ENCODE measurements at places on chromosomes 3 and 15. TPM values are rescaled to one million over a fixed set of nuclear protein-coding genes. Genes with fewer than 3 reads are reported as not detected.

Gene FBLN2
- total RNA-seq: not detected

Gene GOLGA6L7
- not detected for total RNA-seq

Gene BSN
- 0.13 TPM for total RNA-seq

Gene DUSP7
- total RNA-seq: 37.4 TPM

- no peaks in the 10 kb centered on the region for H3K4me1 ChIP-seq
- no peak overlapping the region for H3K27ac ChIP-seq
- no peak for DNase-seq
- H3K4me3 ChIP-seq: no peak overlapping the region
- H3K27me3 ChIP-seq: peaks cover 12% of the 10 kb centered on the region
These were observed 210.8 kb downstream of the GAP43 start for GRCh38 chr3:115834068-115834467.

DNA sequence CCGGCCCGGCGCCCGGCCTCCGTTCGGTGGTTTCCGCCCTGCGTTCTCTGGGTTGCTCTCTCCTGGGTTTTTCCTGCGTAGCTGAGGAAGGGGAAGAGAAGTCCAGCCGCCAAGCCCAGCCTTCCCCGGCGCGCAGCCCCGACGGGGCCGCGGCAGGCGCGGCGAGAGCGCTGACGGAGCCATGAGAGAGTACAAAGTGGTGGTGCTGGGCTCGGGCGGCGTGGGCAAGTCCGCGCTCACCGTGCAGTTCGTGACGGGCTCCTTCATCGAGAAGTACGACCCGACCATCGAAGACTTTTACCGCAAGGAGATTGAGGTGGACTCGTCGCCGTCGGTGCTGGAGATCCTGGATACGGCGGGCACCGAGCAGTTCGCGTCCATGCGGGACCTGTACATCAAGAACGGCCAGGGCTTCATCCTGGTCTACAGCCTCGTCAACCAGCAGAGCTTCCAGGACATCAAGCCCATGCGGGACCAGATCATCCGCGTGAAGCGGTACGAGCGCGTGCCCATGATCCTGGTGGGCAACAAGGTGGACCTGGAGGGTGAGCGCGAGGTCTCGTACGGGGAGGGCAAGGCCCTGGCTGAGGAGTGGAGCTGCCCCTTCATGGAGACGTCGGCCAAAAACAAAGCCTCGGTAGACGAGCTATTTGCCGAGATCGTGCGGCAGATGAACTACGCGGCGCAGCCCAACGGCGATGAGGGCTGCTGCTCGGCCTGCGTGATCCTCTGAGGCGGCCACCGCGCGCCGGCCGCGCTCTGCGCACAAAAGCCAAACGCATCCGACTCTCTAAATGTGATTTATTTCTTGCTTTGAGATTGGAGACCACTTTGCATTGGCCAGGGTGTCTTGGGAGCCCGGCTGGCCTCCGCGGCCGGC, 727 bp downstream of the RAP2B start:
- H3K4me3 ChIP-seq: peak overlapping the region; percentile 90
- H3K27me3 ChIP-seq: no peaks in the 10 kb centered on the region
- H3K4me1 ChIP-seq: peaks cover 61% of the 10 kb centered on the region
- DNase-seq: no peak

GRCh38 chr15:74240002-74240568, 4.0 kb downstream of the CCDC33 start:
- no peaks in the 10 kb centered on the region for H3K36me3 ChIP-seq
- no peaks in the 10 kb centered on the region for H3K4me1 ChIP-seq
- no peak overlapping the region for H3K27ac ChIP-seq
- no peak overlapping the region for H3K4me3 ChIP-seq

DNA sequence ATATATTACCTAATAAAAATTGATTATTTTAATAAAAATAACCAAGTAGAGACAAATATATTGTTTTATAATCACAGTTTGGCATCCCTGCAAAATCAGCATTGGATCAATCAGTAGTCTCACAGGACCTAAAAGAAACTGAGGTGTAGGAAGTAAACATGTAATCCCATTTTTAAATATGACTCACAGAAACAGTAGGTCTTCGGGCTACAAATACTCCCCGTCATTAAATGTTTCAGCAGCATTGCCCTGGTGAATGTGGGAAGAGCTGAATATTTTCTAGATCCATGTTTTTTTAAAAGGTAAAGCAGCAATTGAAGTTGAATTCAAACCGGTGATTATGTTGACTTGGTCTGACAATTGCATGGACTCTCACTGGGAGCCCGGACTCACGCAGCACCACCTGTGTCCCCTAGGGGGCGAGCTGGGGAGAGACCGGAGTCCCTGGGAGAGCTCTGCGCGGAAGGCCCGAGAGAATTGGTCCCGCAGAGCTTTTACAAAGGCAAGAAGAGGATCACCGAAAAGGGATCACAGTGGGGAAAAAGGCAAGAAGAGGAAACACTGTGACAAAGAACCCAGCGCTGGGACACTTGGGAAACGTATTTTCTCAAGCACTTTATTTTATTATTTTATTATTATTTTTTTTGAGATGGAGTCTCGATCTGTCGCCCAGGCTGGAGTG, 17.2 kb upstream of the USP3 start:
- H3K27me3 ChIP-seq: no peaks in the 10 kb centered on the region
- peak overlapping the region; percentile 40 for H3K27ac ChIP-seq
- no peaks in the 10 kb centered on the region for H3K36me3 ChIP-seq
- H3K4me1 ChIP-seq: peaks cover 49% of the 10 kb centered on the region

DNA sequence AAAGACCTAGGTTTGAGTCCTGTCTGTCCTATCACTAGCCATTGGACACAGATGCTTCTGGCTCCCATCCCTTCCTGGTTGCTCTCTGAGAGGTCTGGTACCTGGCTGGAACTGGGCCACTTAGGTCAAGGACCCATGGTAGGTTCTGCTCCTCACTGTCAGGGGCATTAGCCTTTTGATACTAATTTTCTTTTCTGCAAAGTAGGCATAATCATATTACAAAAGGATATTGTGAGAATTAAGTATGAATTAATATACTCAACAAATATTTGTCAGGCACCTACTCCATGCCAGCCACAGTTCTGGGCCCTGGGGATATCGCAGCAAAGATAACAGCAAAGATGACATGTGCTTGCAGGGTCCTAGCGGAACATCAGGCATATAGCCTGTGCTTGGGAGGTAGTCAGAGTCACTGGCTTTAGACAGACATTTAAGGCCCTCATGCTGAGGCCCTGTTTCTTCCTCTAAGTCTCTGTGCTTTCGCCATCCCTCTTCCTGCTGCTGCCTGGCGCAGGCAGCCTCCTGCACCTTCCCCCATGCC, 25.6 kb upstream of the LCTL start:
- H3K4me3 ChIP-seq: no peak overlapping the region
- DNase-seq: no peak
- H3K27ac ChIP-seq: no peak overlapping the region
- H3K27me3 ChIP-seq: peaks cover 4% of the 10 kb centered on the region
- no peaks in the 10 kb centered on the region for H3K36me3 ChIP-seq
- no peaks in the 10 kb centered on the region for H3K4me1 ChIP-seq

DNA sequence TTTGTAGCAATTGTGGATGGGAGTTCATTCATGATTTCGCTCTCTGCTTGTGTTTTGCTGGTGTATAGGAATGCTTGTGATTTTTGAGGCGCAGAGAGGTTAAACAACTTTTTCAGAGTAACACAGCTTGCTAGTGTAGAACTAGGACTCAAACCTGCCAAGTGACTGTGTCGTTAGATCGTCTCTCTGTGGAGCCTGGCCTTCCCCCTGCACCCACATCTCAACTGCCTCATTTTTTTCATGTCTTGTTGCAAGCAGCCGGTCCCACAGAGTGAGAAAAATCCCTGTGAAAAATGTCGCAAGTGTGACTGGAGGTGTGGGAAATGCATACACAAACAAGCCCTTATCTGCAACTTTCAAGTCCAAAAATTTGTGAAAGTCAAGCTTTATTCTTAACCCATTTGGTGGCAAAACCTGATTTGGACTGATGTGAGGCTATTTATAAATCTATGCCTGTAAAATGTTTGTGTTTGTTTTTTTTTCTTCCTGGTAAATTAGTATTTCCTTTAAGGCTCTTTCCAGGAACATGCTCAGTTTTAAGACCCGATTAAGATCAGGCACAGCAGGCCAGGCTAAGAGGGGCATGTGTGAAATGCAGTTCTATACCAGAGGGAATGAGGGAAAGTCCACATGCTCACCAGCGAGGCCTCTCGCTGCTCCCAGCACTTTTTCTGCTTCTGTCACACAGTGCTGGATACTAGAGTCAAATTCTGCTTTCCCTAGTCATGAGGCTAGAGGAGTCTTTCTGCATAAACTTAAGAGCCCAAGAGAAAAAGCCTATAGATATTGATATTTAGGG, 25.8 kb downstream of the ST6GAL1 start:
- H3K36me3 ChIP-seq: peaks cover 59% of the 10 kb centered on the region
- no peaks in the 10 kb centered on the region for H3K27me3 ChIP-seq
- no peak overlapping the region for H3K27ac ChIP-seq
- H3K4me1 ChIP-seq: peaks cover 74% of the 10 kb centered on the region

DNA sequence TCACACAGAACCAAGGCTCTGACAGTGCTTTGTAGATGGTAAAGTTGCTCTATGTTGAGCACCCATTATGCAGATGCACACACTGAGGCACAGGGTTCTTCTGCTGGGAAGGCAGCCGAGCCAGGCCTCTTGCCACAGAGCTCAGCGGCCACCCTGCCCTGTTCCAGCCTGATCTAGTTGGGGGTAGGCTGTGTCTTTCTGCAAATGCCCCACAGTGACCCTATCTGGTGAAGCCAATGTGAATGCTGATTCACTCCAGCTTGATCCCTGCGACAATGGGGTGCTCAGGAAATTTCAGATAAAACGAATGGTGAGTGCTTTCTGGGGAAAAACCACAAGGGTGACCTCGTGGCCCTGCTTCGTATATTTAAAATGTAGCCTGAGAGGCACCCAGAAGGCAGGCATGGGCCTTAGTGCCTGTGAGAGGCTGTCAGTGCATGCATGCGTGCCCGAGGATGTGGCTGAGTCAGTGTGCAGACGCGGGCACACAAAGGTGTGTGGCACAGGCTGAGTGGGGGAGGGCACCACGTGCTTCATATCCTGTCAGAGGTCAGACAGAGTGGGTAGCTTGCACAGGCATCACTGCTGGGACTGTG, 85.7 kb downstream of the ATP2B2 start:
- no peaks in the 10 kb centered on the region for H3K36me3 ChIP-seq
- no peaks in the 10 kb centered on the region for H3K4me1 ChIP-seq
- no peak overlapping the region for H3K27ac ChIP-seq
- DNase-seq: no peak
- H3K27me3 ChIP-seq: peaks cover 5% of the 10 kb centered on the region
- no peak overlapping the region for H3K4me3 ChIP-seq

- peaks cover 3% of the 10 kb centered on the region for H3K27me3 ChIP-seq
- H3K27ac ChIP-seq: no peak overlapping the region
- peaks cover 13% of the 10 kb centered on the region for H3K4me1 ChIP-seq
- H3K36me3 ChIP-seq: no peaks in the 10 kb centered on the region
- H3K4me3 ChIP-seq: no peak overlapping the region
These were observed 77.4 kb upstream of the HERC1 start for GRCh38 chr15:63911160-63911559.

GRCh38 chr15:60651101-60651500, 172.2 kb upstream of the ICE2 start:
- H3K4me1 ChIP-seq: peaks cover 75% of the 10 kb centered on the region
- no peak overlapping the region for H3K4me3 ChIP-seq
- no peaks in the 10 kb centered on the region for H3K27me3 ChIP-seq
- H3K36me3 ChIP-seq: peaks cover 1% of the 10 kb centered on the region

DNA sequence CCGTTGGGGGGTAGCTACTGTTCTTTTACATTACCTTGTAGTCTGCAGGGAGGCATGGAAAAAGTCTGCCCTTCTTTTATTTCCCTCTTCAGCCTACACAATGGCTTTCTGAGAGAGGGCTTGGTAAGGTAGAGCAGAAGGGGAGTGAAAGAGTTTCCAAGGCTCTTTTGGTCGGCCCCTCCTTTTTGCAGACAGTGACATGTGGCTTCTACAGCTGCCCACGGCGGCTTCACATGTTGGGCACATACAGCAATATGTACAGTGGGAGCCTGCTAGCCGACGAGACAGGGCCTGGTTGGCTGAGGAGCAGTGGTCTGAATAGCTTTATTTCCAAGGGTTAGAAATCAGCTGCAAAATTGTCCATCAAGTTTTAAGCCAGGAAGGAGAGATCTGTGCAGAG, 4.0 kb downstream of the INAFM2 start:
- H3K4me3 ChIP-seq: no peak overlapping the region
- peaks cover 45% of the 10 kb centered on the region for H3K4me1 ChIP-seq
- H3K27me3 ChIP-seq: peaks cover 11% of the 10 kb centered on the region
- no peak for DNase-seq
- no peak overlapping the region for H3K27ac ChIP-seq
- peaks cover 8% of the 10 kb centered on the region for H3K36me3 ChIP-seq

DNA sequence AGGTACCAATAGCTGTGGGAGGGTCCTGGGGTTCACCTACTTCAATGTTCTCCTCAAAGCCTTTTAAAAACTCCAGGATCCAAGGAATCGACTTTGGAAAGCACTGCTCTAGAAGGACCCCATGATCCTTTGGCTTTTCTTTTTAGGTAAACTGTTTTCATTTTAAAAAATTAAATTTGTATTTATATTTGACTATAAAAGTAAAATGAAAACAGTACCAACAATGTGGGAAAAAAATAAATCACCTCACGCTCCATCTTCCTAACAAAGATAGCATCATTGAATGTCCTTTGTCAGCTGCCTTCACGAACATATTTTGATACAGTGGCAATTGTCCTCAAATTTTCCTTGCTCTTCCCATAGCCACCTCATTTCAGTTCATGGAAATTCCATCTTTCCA, 127.5 kb downstream of the PLD1 start:
- H3K36me3 ChIP-seq: no peaks in the 10 kb centered on the region
- H3K4me3 ChIP-seq: no peak overlapping the region
- DNase-seq: no peak

DNA sequence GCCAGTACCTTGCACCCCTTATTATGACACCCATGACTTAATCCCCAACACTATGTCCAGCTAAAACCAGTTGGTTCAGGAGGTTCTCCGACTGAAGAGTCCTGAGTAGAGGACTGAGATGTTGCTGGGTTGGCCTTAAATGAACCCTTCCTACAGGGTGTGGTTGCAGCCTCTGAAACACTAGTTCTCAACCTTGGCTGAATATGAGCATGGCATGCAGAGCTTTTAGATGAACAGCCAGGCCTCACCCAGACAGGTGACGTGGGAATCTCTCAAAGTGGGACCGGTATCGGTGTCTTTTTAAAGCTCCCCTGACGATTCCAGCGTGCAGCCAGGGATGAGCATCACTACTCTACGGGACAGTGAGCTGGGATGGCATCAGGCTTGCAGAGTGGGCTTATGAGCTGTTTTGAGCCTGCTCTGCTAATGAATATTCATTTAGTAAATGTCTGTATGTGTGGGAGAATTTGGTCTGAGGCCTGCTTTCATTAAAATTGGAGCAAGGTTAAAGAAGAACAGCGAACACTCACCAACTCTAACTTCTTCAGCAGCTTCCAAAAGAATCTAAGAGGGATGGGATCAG, 79.7 kb upstream of the PRICKLE2 start:
- DNase-seq: no peak
- H3K4me3 ChIP-seq: no peak overlapping the region
- H3K27me3 ChIP-seq: peaks cover 3% of the 10 kb centered on the region
- H3K27ac ChIP-seq: no peak overlapping the region
- H3K36me3 ChIP-seq: no peaks in the 10 kb centered on the region
- H3K4me1 ChIP-seq: no peaks in the 10 kb centered on the region

GRCh38 chr15:99059010-99059981, 45.6 kb upstream of the SYNM start:
- peak overlapping the region; percentile 70 for H3K4me3 ChIP-seq
- no peak overlapping the region for H3K27ac ChIP-seq
- peaks cover 29% of the 10 kb centered on the region for H3K27me3 ChIP-seq
- no peaks in the 10 kb centered on the region for H3K36me3 ChIP-seq
- H3K4me1 ChIP-seq: peaks cover 8% of the 10 kb centered on the region
